Stimulated activated CD4-positive, alpha-beta T cell treated with anti-CD3 and anti-CD28 coated beads, Interleukin-1b, Interleukin-23, amount 100 ng/mL, for 48 hours (primary cell): ENCODE measurements at places on chromosomes 11 and 22.

- no peak for DNase-seq
Measured at GRCh38 chr11:60753309-60753708, 3.4 kb upstream of the MS4A15 start.

DNA sequence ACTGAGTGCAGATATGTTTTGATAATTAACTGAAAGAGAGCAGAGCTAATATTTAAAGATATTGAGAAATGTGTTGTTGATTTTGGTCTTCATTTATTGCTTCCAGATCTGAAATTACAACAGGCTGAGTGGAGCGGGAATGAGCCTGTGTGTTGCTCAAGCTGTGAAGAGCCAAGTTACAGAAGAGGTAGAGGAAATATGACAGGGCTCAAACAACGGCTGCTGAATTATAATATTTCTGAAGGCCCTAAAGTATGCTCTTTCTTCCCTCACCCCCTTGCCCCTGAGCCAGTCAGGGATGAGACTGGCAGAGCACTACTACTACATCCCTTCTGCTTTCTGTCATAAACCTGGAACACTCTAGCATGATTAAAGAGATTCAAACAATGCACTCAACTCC is 115.6 kb downstream of the FANCF start:
- DNase-seq = no peak

- DNase-seq = no peak
Measured at GRCh38 chr11:119167933-119168332, 592 bp upstream of the NLRX1 start.

DNA sequence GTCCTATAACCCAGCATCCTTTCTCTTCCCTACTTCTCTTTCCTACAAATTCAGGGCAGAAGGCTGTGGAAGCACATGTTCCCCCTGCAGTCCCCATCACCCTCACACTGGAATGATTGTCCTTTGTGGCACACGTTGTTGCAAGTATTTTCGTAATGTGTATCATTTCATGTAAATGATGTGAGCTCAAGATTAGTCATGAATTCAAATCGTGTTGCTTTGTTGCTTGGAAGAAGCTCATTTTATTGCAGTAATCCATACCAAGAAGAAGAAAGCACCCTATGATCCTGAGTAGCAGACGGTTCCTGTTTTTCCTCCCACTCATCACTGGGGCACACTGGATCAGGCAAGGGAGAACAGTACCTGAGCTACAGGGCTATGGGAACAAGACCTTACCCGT is 173.4 kb downstream of the NCAM1 start:
- DNase-seq = no peak

DNA sequence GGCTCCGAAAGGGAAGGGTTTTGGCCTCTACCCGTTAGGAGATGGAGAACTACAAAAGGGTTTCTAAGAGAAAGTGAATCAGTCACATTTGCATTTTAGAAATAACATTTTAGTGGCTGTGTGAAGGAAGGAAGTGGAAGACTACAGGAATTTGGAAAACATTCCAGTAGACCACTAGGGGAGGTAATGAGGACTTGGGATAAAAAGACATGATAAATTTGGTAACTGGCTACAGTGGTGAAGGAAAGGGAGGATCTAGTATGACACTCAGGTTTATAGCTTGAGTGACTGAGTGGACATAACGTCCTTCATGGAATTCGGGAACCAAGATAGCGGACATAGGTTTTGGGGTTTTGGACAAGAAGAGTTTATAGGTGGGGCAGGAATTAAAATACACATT is 7.0 kb upstream of the RRM1 start:
- no peak for DNase-seq

- no peak for DNase-seq
Measured at GRCh38 chr11:10514709-10515108, 26.3 kb downstream of the RNF141 start.

GRCh38 chr11:92844197-92844596 is 125.3 kb upstream of the MTNR1B start:
- no peak for DNase-seq

- DNase-seq = no peak
Measured at GRCh38 chr11:47570651-47571356, 5.4 kb downstream of the PTPMT1 start.

DNA sequence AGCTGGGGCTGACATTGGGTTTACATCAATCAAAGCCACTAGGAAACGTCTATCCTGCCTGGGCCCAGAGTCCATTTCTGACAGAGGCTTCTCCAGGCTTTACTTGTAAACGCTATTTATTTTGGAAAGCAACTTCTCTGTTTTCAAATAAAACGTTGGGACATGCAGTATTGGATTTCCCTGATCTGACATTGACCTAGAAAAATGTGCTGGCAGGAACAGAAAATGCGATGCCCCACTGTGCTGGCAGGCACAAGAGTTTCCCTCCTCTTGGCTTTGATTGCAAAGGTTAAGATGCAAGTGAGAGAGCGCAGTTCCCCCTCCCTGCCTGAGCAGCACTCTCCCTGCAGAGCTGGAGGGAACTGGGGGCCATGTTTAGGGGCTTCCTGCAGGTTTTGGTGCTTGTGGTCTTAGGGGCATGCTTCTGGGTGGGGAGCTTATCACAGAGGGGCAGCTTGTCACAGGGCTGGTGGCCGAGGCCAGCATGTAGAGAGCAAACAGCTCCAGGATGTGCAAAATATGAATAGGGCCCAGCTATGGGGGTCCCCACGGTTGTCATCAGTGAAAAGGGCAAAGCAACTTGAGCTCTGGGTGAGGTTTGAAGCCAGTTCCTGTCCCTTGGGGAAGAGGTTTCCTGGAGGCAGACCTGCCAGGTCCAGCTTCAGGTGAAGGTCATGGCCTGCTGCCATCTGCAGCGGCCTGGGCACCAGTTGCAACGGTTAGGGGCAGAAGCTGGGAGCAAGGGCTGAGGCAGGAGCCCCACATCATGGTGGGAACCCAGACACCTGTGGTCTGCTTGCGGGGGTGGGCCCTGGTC is 42.3 kb upstream of the DKK3 start:
- no peak for DNase-seq

GRCh38 chr22:24599514-24599913 is 3.5 kb upstream of the GGT1 start:
- DNase-seq = no peak

DNA sequence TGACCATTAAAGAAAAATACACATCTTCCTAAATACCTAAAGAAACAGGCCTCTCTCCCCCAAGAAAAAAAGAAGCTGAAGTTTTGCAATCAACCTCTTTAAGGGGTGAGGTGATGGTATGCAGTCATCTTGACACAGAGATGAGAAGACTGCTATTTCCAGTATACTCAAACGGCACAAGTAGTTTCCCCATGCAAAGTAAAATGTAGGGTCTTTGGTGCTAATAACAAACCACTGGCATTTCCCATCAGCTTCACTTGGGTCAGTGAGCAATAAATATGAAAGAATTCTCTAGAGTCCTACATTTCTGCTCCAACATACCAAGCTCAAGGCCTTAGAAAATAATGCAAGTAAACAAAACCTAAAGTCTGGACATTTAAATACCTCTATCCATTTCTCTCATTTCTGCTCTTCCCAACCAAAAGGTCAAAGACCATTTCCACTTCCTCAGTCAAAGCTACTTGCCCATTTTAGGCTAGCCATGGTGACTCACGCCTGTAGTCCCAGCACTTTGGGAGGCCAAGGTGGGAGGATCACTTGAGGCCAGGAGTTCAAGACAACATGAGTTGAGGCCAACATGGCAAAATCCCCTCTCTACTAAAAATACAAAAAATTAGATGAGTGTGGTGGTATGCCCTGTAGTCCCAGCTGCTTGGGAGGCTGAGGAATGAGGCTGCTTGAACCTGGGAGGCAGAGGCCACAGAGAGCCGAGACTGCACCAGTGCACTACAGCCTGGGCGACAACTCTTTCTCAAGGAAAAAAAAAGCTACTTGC is 39.5 kb upstream of the CHRNA10 start:
- DNase-seq = no peak

- peak; percentile 24 for DNase-seq
Measured at GRCh38 chr11:48081151-48082010, 101.0 kb downstream of the PTPRJ start.

DNA sequence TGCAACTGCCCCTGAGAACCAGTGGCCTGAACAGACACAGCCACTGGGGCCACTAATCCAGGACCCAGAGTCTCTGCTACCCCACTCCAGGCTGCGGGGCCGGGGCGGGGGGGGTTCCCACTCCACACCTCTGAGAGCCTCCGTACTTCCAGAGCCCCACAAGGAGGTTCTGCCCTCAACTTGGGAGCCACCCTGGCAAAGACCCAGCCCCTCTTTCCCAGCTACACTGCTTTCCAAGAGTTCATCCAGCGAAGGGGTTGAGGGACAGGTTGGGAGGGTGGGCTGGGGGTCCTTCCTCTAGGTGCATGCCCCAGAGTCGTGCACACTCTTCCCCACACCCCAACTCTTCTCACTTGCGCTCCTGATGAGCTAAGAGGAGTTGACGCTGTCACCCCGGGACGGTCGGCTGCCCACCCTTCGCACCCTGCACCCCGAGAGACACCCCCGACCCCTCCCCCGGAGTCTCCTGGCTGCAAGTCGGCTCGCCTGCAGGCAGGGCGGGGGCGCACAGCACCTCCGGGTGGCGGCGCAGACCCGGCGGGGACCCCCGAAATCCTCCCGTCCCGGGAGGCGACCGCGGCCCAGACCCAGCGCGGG is 531 bp downstream of the RAB3IL1 start:
- no peak for DNase-seq

- no peak for DNase-seq
Measured at GRCh38 chr11:116233561-116233960, 539.2 kb downstream of the BUD13 start.

DNA sequence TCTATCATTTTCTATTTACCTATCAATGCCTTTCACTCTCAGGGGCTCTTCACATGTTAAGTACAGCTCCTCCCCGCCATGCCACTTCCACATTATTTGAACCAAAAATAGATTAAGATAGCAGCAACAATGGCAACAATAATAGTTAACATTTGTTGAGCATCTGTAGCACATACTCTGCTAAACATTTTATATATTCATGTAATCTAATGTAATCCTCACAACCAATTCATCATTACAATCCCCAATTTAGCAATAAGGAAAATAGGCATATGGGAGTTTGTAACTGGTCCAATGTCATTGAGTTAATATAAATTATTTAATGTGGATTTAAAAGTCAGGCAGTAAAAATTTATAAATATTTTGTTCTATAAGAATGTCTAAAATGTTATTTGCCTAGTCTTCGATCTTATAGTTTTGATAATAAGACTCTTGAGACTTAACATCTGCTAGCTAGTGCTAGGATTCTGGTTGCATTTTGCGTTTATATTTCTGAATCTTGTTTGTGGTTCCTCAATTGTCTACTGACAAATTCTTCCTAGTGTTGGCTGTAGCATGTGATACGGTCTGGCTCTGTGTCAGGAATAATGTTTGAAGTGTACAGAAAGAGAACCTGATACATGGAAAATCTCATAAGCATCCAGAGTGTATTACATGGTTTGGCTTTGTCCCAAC is 621.5 kb upstream of the LUZP2 start:
- DNase-seq = no peak

DNA sequence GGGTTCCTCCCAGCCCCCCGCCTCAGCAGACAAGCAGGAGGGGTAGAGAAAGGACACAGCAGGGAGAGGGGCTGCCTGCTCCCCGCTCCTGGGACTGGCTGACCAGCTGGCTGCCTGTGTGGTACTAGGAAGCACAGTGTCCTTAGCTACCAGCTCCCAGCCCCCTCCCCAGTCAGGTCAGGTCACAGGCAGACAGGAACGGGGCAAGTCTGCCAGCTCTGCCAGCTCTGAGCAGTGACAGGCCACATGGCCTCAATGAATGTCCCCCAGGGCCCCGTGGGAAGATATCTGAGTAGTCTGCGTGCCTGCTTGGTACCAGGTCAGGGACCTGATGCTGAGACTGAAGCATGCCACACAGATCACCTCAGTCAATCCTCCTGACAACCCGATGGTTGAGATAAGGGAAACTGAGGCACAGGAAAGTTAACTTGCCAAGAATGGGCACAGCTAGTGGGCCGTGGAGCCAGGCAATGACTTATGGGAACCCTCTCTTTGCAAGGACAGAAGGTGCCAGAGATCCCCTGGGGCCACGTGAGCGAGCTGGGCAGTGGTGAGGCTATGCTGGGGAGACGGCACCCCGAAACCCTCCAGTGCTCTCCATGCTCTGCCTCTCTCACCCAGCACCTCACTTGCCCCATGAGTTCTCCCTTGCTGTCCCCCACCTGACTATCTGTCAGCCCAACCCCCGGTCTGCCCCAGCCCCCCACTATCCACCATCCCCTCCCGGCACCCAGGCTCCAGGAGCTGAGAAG is 13.8 kb upstream of the MFNG start:
- no peak for DNase-seq

DNA sequence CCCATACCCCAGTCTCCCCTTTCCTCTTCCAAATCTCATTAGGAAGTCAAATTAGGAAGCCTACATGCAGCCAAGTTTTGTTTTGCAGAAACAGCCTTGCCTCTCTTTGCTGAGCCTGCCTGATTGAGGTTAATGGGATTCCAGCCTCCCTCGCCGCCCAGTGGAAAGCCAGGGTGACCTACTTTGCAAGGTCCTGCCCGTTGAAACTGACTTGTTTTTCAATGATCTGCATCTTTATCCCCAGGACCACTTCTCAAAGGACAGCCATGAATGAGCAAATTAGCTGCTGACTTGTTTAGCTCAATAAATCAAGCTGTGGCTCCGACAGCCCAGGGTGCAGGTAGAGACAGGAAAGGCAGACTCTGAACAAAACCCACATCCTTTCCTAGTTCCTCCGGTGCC is 110.4 kb downstream of the RRAS2 start:
- no peak for DNase-seq

DNA sequence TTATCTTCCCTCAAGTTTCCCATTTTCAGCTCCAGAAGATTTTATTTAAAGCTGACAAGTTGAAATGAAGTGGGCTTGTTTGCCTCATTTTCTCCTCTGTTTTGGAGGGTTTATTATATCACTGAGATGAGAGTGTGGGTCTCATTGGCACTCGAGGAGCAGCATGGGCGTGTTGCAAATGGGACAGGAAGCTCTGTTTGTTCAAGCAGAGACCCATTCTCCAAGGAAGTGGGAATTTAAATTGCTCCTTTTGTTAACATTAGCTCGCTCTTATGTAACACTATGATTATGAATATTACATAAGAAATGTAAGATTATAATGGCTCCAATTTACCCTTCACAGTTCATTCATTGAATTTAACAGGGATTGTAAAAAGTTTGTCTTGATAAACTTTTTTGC is 317.7 kb upstream of the CTSC start:
- DNase-seq = no peak

DNA sequence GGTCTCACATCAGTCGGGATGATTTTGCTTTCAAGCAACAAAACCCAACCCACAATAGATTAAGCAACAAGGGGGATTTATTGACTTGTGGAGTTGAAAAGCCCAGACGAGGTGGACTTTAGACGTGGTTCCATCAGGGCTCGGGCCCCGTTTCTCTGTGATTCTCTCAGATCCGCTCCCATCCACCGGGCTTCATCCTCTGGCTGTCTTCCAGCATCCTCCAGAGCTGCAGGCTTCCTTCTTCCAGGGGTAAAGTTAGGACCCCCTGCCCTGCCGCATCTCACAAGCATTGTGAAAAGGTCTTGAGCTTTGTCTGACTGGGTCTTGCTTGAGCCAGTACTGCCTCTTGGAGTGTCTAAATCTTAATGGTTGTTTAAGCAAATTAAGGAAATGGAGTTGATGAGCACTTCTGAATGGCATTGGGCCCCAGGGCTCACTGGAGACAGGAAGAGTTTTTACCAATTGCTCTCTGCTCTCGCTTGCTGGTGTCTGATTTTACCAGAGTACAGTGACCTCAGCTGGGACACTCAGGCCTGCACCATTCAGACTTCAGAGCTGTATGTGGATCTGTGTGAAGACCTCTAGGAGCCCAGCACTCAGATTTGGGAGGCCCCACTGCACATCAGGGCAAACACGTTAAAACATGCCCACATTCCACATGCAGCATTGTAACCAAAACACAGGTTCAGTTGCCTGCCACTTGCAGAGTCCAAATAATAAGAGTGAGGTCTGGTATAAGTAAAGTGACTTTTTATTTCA is 13.5 kb upstream of the FTH1 start:
- DNase-seq = no peak

- no peak for DNase-seq
Measured at GRCh38 chr11:77127920-77128691, at the start of gene MYO7A. Gene MYO7A, plus strand, starts transcription at chr11:77128246. Its CDS starts 2,389 bp downstream, at chr11:77130635.
